ENCODE measurements at places on chromosomes 4 and X.

DNA sequence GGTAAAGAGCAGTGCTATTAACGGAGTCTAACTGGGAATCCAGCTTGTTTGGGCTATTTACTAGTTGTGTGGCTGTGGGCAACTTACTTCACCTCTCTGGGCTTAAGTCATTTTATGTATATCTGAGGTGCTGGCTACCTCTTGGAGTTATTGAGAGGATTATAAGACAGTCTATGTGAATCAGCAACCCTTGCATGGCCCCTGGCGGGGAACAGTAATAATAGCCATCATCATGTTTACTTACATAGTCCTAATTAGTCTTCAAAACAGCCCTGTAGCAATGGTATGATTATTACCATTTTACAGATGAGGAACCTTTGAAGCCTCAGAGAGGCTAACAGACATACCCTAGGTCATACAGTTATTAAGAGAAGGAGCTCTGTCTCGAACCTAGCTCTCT, 1.5 kb downstream of the HPRT1 start:
- DNase-seq: no peak

- no peak for DNase-seq
These were observed 37.5 kb downstream of the FGFBP1 start for GRCh38 chr4:15901007-15901406.

- DNase-seq: no peak
These were observed 43.5 kb downstream of the MAMLD1 start for GRCh38 chrX:150406596-150406995.

DNA sequence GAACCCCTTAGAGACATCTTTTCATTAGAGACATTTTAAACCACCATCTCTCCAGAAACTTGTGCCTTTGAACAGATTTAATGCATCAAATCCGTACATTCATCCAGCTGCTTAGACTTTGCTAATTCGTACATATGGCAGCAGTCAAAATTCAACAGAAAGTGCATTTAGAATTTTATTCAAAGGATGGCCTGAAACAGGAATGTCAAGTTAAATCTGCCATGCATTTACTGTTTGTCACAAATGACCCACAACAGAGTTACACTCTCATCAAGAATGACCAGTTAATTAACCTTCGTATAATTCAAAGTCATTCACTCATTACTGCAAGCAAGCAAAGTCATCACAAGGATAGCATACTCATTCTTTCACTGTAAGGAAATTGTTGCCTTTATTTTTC, 284.3 kb downstream of the SLC7A11 start:
- DNase-seq: no peak

DNA sequence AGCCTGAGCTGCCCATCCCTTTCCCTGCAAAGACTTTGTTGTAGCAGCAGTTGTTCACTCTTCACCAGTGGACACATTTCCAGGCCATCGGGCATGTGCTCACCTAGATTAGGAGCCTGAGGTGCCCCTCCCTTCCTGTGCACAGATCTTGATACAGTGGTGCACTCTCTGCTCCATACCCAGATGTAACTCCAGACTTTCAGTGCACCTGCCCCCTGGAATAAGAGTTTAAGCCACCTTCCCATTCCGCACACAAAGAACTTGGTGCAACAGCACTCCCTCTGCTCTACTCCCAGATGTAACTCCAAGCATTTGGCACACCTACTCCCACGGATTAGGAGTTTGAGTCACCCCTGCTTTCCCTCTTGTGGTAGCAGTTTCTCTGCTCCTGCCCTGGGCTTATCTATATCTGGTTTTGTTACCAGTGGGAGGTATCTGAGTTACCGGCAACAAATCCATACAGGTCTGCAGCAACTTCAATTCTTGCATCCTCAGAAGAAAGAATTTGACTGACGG, 36.0 kb upstream of the PLK4 start:
- DNase-seq: no peak

DNA sequence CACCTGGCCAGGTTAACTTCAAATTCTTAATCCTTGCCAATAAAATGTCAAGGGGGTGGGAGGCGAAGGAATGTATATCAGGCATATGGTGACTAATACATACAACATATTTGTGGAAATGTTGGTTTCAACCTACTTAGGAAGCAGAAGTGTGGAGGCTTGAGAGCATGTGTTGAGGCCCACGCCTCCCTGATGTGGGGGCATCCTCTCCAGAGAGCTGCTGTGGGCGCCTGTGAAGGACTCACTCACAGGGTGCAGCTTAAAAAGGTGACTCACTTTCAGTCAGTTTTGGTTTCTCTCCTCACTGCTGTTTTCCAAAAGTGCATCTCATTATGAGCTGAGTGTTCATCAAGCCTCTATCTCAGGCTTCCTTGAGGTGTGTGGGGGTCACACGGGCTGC, 27.5 kb downstream of the LNX1 start:
- no peak for DNase-seq

DNA sequence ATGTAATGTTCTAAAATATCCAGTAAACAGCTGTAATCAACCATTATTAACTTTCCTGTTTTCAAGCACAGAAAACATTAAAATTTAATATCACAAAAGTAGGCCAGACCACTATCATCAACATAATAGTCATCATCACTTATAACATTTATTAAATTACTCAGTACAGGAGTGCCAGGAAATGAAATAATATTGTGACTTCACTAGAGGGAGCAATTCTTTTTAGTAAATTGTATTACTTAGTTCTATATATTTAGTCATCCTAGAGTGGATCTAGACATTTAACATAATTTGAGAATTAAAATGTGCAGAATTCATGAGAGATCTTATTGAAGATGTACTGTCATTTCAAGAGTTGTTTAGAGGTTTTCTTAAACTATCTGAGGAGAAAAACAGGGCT, 33.6 kb downstream of the PITX2 start:
- DNase-seq: no peak

DNA sequence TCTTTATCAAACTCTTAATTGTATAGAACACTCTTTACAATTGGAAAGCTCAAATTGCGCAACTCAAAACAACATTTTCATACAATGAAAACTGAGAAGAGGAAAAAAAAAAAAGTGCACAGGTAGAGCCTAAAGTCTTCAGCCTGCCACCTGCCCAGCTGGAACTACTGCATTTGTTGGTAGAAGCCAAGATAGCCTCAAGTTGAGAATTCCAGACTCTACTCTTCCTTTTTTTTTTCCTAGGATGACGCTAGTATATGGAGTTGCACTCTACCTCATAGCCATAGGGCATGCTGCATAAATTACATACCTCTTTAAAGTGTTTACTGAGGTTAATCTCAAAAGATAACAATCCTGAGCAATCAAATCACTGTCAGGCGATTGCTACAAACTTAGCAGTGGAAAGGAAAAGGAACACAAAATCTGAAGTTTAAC, 13.6 kb downstream of the ABCG2 start:
- DNase-seq: no peak

DNA sequence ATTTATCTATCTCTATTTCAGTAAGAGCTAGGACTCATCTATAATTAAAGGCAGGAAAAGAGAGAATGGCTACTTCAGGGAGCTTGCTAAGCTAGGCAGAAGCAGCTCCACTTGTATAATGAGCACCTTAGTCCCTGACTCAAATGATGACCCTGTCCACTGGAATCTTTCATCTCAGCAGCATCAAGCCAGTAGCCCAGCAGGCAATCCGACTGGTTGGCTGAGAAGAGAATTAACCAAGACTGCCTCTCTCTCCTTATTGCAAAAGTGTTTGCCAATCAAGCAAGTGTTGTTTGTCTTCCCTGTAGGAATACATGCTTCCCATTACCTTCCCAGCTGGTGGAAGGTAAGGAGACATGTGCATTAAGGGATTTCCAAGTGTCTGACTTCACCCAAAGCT, 3.9 kb upstream of the SPOCK3 start:
- no peak for DNase-seq

Measured in H7 (cell line).